Stimulated activated CD8-positive, alpha-beta memory T cell treated with anti-CD3 and anti-CD28 coated beads, Interleukin-4, amount 100 ng/mL, for 1 hour (primary cell): ENCODE measurements at places on chromosomes 2 and 18.

- DNase-seq = no peak
These were observed 236.8 kb upstream of the TNP1 start for GRCh38 chr2:217096474-217097225.

- peak; percentile 62 for DNase-seq
These were observed 44.1 kb downstream of the TRAPPC12 start for GRCh38 chr2:3423492-3424170.

DNA sequence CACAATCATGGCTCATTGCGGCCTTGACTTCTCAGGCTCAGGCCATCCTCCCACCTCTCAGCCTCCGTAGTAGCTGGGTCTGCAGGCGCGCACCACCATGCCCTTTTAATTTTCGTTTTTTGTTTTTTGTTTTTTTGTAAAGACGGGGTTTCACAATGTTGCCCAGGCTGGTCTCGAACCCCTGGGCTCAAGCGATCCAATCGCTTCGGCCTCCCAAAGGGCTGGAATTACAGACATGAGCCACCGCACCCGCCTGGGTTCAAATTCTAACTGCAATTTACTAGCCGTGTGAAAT is 12.3 kb upstream of the DCTN1 start:
- no peak for DNase-seq

GRCh38 chr18:33594799-33595198 is 16.8 kb downstream of the ASXL3 start:
- DNase-seq = no peak

DNA sequence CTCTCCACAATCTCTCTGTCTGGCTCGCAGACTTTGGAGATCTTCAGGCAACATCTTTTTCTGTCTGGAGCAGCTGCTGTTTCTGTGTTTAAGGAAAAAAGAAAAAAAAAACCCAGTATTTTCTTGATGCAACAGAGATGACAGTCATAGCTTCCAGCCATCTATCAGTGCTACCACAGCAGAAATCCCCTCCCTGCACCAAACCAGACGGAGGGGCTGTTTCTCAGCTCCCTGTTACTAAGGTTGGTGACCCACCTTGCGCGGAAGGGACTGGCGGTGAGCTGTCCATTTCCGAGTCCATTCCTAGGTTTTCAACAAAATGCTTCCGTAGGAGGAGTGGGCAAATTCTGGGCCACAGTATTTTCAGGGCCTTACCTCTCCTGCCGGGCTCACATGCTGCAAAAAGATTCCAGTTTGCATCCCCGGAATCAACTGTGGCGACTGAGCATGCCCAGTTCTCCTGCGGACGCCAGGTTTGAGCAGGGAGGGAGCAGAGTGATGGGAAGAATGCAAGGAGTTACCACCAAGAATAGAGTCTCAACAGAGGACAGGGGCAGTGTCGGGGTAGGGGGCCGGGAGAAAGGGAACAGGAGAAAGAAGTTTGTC is 1.2 kb downstream of the SLC4A10 start:
- no peak for DNase-seq

GRCh38 chr2:16862471-16862870 is 196.8 kb upstream of the CYRIA start:
- DNase-seq = no peak

DNA sequence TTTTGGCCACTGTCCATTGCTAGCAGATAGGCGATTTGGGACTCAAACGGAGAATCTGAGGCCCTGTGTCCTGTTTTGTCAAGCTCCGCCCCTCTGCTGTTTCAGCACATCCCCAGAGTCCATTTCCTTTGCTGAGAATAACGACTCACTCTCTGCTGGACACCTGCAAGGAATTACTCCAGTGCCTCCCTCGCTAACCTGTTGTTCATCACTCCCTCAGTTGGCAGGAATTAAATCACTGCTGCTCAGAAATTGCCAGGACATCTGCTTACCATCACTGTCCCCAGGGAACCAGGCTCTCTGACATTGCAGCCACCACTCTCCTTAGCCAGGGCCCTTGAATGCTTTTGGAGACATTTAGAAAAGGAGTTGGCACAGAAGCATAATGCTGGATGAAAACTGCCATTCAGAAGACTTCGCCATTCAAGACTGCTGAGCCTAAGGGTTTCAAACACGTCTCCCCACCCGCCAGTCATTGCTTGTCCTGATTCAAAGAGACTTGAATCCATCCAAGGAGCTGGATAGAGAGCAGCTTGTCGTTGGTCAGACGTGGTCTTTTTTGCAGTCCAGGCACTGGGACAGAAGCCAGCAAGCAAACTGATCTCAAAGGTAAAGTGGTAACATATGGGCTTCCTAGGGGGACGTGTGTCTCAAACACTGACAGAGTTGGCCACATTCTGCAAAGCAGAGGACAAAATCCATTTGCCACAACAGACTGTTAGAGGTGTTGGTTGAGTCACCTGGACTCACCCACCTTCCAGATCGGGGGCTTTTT is 155.3 kb downstream of the UXS1 start:
- no peak for DNase-seq

GRCh38 chr2:165109915-165110314 is 93.9 kb downstream of the SCN3A start:
- DNase-seq = no peak

- no peak for DNase-seq
These were observed 48.8 kb downstream of the TMEM163 start for GRCh38 chr2:134669731-134670669.

GRCh38 chr2:48952143-48952542 is 196.6 kb upstream of the LHCGR start:
- no peak for DNase-seq

GRCh38 chr2:149360106-149360505 is 29.7 kb downstream of the LYPD6 start:
- no peak for DNase-seq

DNA sequence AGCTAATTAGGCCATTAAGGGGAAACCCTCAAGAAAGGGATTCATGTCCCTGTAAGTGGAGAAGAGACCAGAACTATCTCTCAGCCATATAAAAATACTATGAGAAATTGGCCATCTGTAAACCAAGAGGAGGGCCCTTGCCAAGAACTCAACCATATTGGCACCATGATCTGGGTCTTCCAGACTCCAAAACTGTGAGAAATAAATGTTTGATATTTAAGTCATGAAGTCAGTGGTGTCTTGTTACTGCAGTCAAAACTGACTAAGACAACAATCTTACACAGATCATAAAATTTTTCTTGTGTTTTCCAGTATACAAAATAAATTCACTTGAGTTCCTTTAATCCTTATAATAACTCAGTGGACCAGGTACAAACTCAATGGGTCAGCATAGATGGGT is 589.8 kb upstream of the CDH2 start:
- DNase-seq = no peak

DNA sequence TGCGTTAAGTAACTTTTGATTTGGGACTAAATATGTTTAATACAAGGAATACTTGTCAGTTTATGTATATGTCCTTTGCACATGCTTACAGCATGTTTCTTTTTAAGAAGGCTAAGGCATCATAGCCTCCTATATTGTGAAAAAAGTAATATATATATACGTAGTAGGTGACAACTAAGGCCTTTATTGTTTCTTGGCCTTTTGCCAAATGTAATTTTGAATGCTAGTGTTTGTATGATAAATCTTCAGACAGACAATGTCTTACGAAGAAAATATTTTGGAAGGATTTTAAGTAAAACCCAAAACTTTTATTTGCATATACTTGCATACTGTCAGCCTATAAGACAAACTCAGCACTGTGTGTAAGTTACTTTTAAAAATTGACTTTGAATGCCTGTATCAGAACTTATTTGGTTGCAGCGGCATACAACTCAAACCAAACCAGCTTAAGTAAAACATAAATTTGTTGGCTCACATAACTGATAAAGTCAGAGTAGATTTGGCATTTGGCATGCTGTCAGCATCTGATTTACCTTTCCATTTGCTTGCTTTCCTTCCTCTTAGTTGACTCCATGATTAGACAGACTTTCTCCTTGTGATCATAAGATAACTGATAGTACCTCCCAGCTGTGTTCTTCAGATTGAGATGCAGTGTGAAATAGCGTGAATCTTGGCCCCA is 24.4 kb downstream of the UBE2E3 start:
- DNase-seq = no peak

DNA sequence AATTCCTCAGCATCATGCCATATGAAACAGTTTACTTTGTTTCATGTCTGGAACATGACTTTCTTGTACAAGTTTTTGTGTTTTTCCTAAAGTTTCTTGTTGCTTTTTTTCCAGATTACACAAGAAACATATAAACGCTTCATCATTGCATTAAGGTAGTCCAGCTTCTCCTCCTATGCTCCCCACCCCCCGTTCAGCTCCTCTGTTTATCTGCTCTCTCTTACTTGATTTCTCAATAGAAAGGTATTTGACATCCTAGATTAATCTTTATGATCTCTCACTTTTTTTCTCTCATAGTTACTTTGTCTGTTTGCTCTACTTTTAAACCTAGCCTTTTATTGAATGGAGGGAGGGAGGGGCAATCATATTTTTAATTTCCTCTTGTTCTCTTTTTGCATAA is 25.4 kb downstream of the SLC40A1 start:
- DNase-seq = no peak

GRCh38 chr2:217820091-217820819 is 182.5 kb downstream of the TNS1 start:
- no peak for DNase-seq

GRCh38 chr18:7758764-7759163 is 191.6 kb downstream of the PTPRM start:
- no peak for DNase-seq

DNA sequence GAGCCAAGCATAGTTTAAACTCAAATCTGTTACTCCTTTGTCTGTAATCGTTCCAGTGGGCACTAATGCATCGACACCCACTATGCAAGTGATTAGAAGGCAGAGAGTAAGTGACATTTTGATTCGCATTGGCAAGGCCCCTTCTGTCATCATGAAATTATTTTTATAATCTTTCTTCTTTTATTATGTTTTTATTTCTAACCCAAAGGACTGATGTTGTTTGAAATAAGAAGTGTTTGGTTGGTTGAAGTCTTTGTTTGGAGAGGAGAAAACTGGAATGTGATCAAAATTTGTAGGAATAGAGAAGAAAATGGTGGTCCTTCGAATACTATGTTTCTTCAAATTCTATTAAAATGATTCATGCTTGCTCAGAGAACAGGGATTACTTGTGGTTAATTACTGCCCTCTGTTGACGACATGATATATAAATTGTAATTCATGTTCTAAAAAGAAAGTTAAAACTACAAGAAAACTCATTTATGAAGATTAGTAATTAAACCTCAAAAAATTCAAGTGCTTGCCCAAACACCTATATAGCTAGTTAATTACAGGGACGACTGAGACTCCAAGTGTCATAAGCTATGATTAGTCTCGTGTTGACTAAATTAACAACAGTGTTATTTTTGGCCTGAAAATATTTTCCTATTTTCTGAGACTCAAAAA is 26.4 kb upstream of the TFPI start:
- DNase-seq = no peak

DNA sequence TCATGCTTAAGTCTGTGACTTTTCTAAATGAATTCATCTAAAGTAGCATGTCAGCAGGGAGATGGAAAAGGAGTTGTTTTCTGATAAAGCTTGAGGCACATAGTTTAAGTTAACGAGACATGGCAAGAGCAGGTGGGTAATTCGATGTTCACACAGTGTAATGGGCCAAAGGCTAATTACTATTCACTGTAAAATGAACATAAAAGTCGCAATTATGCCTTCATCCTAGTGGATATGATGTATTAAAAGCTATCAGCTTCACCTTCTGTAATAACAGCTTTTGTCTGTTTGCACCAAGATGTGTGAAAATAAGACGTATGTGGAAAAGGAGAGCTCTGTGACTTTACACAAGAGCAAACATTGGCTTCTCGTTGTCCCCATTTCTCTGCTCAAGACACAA is 94.2 kb upstream of the CDH20 start:
- no peak for DNase-seq

- DNase-seq = no peak
These were observed 41.2 kb downstream of the SLC9A4 start for GRCh38 chr2:102514061-102514785.

- no peak for DNase-seq
These were observed 920 bp downstream of the GULP1 start for GRCh38 chr2:188292348-188293239.

DNA sequence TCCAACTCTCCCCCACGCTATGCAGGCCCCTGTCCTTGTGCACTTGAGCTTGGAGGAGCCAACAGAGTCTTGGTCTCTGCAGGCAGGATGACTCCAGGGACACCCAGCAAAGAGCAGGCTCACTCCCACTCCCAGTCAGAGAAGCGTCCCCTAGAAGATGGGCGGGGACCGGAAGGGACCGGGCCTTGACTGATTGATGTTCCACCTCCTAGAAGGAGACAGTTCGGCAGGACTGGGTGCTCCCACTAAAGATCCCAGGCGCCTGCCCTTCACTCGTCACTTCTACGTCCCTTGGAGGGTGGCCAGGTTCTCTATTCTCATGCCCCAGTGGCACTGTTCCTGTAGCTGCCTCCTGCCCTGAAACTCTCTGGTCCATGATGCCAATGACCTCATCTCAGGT is 3.2 kb upstream of the SP100 start:
- no peak for DNase-seq

- no peak for DNase-seq
These were observed 31.5 kb upstream of the NFE2L2 start for GRCh38 chr2:177296040-177296439.

GRCh38 chr2:979069-979928 is 28.6 kb downstream of the SNTG2 start:
- no peak for DNase-seq

- no peak for DNase-seq
These were observed 991.4 kb upstream of the CELF4 start for GRCh38 chr18:38557006-38557405.

DNA sequence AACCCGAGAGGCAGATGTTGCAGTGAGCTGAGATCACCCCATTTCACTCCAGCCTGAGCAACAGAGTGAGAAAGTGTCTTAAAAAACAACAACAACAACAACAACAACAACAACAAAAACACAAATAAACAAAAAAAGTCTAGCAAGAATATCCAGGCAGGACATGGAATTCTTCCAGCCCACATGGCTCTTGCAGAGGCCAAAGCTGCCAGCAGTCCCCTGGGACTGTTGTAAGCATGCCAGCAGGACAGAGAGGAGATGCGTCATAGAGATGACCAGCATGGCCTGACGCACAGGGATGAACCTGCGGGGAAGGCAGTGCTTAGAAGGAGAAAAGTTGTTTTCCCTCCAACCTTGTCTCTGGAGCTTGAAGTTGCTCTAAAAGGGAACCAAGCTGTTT is 182.3 kb upstream of the PGAP1 start:
- no peak for DNase-seq

DNA sequence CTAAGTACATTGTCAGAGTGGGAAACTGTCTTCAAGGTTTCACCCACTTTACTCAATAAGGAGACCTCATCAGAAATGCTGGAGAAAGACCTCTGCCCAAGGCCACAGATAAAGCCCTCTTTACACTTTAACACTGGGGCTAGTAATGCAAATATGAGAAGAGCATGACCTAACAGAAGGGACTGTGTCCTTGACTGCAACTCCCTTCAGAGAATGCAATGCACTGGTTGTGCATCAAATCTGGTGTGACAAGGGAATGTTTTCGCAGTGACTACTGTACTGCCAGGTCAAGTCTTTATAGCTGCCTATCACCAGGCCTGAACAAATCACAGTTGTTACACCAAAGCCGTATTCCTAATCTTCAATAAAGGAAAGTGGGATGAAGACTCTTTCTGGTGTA is 28.6 kb downstream of the CDH19 start:
- DNase-seq = no peak
